Suppressor macrophage treated with lipopolysaccharide for 4 hours (primary cell): ENCODE measurements at places on chromosomes 1 and 21.

DNA sequence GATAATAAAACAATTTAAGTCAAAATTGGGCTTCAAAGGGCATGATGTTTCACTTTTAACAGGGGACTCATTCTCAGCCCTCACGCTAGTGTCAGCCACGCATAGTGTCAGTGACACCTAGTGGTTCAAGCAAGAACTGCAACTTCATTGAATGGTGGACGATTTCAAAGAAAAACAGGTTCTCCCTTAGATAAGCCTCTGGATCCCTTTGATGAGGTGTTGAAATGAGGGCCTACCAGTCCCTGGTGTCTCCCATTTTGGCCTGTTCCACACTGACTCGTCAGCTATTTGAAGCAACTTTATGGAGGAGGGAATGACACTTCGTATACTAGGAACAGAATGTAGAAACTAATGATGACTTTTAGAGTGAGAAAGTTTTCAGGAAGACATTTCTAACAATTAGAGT lies 56.2 kb downstream of the FCRL5 start:
- peak; percentile 75 for DNase-seq

DNA sequence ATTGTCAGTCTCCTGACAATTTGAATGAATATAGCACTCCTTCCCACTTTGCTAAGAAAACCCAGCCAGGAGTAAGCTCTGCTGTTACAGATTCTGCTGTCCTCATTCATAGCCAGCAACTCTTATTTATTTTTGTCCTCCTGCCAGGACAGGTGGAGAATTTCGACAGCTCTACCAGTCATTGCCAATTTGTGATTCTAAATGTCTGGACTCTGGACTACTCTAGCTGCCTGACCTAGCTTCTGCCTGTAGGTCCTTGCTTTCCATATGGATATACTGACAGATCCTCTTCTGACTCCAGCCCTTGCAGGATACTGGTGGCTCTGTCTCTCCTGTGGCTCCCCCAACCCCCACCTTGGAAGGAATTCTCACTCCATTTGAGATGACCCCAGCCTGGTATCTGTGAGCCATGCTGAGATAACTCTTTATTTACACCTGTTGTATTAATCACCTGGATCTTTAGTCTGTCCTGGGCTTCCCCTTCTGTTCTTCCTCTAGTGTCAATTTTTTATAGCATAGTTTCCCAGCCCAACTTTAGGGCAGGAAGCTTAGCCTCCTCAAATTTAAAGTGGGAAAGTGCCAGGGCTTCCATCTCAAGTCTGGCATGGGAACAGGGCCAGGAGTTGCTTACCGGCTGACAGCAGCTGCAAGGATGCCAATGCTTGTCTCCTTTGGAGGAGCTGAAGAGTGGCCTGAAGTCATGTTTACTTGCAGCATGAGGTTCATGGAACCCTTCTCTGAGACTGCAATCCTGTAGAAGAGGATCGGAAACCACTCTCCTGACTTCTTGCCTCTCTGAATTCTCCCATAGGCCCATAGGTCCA lies 6.7 kb downstream of the PM20D1 start:
- DNase-seq = no peak

- DNase-seq = no peak
These were observed 357 bp upstream of the TXLNA start for GRCh38 chr1:32179193-32179442.

GRCh38 chr1:17156108-17156507 lies 36.9 kb upstream of the PADI2 start:
- DNase-seq = no peak

DNA sequence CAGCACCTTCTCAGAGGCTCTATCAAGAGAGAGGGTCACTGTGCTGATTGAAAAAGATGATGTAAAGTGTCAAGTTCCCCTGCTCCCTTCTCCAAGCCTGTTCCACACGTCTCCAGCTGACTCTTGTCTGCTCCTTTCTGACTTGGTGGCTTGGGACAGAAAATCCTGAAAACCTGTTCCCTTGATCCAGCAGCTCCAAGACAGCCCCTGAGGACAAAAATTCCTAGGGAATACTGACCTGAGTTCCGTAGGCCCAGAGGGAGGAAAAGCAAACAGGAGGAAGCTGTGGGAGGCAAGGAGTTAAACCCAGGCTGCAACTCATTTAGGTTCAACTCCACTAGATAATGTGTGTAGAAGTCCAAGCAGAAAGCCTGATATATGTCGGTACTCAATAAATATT lies 42.1 kb upstream of the ATP2B4 start:
- no peak for DNase-seq

DNA sequence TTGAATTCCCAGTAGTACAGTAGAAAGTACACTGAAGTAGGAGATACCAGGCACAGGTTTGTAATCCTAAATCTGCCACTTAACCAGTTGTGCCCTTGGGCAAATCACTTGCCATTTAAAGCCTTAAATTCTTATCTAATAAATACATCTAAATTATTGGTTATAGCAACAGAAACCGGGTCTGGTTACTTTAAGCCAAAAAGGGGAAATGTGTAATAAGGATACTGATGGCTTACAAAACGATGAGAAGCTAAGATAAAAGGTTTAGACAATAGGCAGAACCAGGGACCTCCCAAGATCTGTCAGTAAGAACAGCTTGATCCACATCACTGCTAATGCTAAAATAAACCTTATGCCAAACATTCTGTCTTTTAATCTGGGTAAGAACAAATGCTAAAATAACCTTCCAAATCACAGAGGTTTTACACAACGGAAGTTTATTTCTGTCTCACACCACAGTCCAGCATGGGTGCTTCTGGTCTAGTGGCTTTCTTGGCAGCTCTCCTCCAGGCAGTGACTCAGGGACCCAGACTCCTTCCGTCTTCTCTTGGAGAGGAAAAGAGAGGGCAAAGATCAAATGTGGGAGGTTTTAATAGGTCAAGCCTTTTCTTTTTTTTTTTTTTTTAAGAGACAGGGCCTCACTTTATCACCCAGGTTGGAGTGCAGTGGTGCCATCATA lies 16.5 kb upstream of the ZMYM1 start:
- DNase-seq = peak; percentile 69

DNA sequence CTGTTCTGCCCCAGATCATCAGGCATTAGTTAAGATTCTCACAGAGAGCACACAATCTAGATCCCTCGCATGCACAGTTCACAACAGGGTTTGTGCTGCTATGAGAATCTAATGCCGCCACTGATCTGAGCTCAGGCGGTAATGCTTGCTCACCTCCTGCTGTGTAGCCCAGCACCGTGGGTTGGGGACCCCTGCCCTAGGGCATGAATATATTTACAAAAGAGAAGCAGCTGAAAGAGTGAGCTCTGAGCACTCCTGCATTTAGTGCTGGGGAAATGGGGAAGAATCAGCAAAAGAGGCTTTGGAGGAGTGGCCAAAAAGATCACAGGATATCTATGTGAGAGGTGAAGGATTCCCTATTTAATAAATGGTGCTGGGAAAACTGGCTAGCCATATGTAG lies 5.6 kb downstream of the CFAP57 start:
- DNase-seq = no peak

DNA sequence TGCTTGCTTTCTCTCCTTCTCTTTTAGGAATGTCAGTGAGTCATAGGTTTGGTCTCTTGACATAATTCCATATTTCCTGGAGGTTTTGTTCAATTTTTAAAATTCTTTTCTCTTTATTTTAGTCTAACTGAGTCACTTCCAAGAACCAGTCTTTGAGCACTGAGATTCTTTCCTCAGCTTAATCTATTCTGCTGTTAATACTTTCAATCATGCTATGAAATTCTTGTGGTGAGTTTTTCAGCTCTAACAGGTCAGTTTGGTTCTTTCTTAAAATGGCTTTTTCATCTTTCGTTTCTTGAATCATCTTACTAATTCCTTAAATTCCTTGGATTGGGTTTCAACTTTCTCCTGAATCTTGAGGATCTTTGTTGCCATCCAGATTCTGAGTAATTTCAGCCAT lies 321.0 kb downstream of the PTBP2 start:
- no peak for DNase-seq

GRCh38 chr1:64320470-64320869 lies 117.0 kb downstream of the UBE2U start:
- DNase-seq = peak; percentile 64
